ENCODE measurements at places on chromosomes 1 and 21.

GRCh38 chr1:235625831-235626230 is 23.8 kb downstream of the GNG4 start:
- no peak for DNase-seq

- no peak for DNase-seq
These were observed 8.1 kb upstream of the MAP1LC3C start for GRCh38 chr1:242006976-242007375.

- DNase-seq = peak; percentile 51
These were observed 15.2 kb downstream of the PTPRF start for GRCh38 chr1:43545695-43546387.

GRCh38 chr1:84539972-84540371 is 33.6 kb upstream of the GNG5 start:
- DNase-seq = no peak

DNA sequence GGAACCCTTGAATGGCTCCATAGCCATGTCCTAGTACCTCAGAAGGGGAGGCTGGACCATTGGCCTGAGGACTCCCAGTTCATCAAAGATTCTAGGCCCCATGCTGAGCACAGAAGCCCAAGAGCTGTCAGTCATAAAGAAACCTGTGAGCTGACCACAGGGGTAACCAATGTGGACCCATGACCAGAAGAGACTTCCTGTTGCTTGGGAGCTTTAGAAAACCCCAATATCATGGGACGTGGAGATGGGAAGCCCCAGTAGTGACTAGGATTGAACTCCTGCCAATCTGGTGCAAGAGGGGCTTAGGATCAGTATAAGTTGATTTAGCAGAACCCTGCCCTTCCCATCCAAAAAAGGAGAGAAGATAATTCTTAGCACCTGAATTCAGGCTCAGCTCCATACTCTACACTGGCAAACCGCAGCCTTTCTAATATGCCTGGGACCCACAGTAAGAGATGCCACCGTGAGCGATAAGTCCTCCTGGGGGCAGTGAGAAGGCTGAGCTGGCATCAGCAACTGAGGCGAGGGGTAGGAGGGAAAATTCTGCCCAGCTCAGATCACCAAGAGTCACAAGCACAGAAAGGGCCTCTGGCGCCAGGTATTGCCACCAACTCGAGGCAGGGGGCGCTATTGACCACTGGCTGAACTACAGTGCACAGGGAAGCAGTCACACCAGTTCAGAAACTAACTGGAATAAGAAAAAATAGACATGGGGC is 108.9 kb downstream of the CAPN8 start:
- peak; percentile 6 for DNase-seq

DNA sequence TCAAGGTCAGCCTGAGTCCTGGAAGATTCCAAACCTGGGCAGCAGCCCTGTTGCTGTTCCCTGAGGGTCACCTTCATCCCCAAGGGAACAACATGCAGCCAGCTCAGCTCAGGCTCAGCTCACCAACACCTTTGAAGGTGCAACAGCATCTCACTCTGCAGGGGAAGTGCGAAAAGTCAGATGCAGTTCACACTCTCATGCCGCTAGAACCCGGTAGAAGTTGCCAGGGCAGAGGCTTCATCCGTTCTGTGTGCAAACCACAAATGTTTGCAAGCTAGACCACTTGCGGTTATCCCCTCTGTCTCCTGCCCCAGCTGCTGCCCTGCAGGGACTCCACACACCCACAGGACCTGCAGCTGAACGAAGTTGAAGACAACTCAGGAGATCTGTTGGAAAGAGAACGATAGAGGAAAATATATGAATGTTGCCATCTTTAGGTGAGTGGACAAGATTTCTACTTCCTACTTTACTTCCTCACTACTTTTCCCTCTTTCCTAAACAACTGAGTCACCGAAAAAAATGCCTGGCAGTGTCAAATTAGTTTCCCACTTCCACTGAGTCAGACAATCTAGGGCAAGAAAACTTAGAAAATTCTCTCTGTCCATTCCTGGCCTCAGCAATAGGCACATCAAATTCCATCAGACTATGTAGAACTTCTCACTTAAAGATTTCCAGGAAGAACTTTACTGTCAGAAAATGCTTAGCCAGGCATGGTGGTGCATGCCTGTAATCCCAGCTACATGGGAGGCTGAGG is 1.8 kb upstream of the FCRL6 start:
- no peak for DNase-seq

DNA sequence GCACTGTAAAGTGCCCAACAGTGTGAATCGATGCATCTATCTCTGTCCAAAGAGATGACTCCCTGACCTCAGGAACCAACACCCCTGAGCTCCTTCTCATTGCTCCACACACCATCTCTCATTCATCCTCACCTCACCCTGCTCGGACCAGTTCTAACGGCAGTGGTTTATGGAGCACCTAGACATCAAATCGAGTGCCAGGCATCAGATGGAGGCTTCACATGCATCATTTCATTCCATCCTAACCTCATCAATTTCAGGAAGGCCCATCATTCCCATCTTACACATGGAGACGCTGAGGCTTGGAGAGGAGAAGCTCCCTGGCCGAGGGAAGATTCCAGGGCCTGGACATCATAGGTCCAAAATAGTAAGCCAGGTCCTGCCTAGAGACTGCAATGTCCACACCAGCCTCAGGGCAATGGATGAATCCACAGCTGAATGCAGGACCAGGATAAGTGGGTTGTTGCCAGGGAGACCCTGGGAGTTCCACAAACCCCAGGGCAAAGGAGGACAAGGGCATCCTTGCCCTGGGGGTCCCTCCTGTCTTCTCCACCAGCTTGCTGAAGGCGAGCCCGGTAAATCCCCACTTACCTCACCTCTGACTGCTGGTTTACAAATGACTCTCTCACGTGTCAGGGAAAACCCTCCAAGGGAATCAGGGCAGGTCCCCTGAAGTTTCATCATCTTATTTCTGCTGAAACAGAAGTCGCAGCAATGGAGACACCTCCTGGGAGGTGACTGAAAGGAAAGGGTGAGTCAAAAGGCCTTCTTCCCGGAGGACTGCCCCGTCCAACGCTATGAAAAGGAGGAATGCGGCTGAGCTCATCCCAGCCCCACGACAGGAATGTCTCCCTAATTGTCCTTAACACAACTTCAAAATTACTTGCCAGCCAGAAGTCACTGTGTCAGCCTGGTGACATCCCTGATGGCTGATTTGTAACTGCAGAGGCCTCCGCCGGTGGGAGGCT is 9.0 kb upstream of the IFFO2 start:
- peak; percentile 90 for DNase-seq

GRCh38 chr21:46094401-46095082 is 3.4 kb upstream of the COL6A2 start:
- no peak for DNase-seq

GRCh38 chr1:19398309-19398760 is 86.2 kb downstream of the SLC66A1 start:
- DNase-seq = peak; percentile 95

DNA sequence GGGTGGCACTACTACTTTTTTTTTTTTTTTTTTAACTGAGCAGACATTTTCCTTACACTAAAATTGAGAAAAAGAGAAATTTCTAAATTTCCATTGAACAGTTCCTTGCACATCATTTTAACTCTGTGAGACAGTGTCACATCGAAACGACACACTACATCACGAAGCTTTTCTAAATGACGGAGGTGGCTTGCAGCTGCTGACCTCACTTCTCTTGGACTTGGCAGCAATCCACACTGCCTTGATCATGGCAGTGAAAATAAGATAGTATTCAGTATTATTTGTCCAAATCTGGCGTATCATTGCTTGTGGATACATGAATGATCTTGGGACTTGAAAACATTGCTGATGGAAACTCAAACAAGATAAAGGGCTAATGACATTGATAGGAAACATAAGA is 80.3 kb upstream of the CYYR1 start:
- no peak for DNase-seq

GRCh38 chr1:201276891-201277290 is 6.4 kb upstream of the PKP1 start:
- no peak for DNase-seq

DNA sequence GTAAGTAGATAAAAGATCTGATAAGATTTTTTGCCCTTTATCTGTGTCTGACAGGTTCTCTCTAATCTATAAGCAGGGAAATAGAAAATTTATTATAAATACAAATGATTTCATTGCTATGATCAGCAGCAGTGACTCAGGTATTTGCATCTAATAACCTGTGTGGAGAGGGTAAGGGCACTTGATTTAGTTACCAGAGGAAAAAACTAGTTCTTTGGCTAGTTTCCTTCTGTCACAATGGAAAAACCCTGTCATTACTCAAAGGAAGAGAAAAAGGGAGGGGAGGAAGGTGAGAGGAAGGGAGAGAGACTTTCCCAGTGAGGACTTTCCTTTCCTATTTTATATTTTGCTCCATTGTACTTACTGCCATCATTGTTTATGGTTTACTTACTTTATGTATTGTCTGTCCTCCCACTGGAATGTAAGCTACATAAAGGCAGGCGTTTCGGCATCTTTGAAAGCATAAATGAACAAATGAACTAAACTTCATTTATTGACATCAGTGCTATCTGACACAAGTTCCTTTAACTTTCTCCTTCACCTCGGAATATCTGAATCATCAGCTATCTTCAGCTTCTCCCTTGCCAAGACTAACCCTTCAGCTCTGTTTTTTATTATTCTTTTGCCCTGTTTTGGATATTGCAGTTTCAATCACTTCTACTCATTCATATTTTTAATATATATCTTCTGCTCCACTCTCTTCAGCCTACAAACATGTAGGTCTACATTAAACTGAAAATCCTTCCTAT is 34.9 kb downstream of the WDR3 start:
- DNase-seq = no peak

- DNase-seq = no peak
These were observed 2.4 kb downstream of the SH2D5 start for GRCh38 chr1:20729990-20730689.

DNA sequence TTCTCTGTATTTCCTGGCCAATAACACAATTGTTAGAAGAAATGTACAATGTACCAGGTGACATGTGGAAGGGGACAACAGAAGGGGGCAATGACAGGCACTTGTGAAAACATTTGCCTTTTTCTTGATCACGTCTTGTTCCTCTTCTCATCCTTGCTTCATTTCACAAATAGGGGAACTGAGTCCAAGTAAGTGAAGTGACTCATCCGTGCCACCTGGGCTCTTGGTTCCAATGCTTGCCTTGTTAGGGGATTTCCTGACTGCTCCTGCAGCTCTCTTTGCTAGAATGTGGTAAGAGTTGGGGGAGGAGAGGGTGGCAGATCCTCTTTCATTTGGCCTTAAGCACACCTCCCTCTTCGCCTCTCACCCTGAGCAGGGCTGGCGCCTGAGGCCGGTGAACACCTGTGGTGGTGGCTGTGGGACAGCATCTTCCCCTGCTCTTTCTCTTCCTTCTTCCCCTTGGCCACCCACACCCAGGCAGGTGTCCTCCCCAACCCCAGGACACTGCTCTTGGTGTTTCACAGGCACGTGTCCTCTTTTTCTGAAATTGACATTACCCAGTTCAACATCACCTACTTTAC is 2.2 kb upstream of the RHEX start:
- DNase-seq = no peak

GRCh38 chr1:109218516-109218915 is 4.8 kb downstream of the SARS1 start:
- DNase-seq = no peak

- no peak for DNase-seq
These were observed 21.8 kb upstream of the OTUD3 start for GRCh38 chr1:19860418-19860817.

- no peak for DNase-seq
These were observed 28.3 kb upstream of the KCNK2 start for GRCh38 chr1:215054266-215054665.

GRCh38 chr21:39353295-39353694 is 4.4 kb upstream of the HMGN1 start:
- peak; percentile 8 for DNase-seq
